Heart right ventricle (tissue), 16 donors: ENCODE measurements at places on chromosomes 4 and X.

- DNase-seq, result no peak
These were observed 169.4 kb downstream of the GLUD2 start for GRCh38 chrX:121216641-121217374.

GRCh38 chr4:140046016-140046415 is 108.0 kb downstream of the MAML3 start:
- no peak for DNase-seq

DNA sequence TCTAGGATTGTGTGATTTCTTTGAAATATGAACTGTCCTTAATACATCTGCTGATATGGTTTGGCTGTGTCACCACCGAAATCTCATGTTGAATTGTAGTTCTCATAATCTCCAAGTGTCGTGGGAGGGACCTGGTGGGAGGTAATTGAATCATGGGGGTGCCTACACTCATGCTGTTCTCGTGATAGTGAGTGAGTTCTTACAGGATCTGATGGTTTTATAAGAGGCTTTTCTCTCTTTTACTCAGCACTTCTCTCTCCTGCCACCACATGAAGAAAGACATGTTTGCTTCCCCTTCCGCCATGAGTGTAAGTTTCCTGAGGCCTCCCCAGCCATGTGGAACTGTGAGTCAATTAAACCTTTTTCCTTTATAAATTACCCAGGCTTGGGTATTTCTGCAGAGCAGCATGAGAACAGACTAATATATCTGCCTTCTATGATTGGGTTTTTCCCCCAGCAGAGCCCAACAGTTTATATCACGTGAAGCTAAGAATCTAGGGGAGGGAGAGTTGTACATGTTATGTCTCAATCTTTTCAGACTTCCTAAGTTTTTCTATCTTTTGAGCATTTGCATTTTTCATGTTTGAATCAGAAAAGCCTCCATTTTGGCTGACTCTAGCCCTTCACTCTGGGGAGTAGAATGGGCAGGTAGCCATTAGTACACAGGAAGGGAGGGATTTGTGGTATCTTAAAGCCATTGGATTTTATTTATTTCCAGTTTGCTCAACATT is 58.9 kb downstream of the PLAC1 start:
- no peak for DNase-seq

- DNase-seq, result no peak
These were observed 177.2 kb downstream of the VSIG4 start for GRCh38 chrX:65862638-65863037.
